ENCODE measurements at places on chromosomes 5 and 9.

DNA sequence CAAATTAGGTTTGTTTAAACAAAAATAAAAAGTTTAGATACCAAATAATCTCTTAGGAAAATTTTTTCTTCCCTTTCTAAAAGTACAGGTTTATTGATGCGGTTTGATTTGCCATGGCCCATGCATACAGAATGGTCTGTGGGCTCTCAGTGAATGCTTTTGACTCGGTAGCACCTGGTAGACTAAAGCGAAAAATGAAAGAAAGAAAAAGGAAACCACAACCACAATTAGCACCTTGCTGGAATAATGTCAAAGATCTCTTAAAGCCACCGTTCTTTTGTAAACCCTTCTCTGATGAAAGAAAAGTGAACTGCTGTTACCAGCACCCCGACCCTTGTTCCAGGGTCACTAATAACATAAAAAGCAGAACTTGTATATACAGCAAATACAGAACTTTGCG, 157.9 kb downstream of the NFIB start:
- no peak for DNase-seq

GRCh38 chr9:135001526-135001925, 83.8 kb upstream of the FCN1 start:
- no peak for DNase-seq

DNA sequence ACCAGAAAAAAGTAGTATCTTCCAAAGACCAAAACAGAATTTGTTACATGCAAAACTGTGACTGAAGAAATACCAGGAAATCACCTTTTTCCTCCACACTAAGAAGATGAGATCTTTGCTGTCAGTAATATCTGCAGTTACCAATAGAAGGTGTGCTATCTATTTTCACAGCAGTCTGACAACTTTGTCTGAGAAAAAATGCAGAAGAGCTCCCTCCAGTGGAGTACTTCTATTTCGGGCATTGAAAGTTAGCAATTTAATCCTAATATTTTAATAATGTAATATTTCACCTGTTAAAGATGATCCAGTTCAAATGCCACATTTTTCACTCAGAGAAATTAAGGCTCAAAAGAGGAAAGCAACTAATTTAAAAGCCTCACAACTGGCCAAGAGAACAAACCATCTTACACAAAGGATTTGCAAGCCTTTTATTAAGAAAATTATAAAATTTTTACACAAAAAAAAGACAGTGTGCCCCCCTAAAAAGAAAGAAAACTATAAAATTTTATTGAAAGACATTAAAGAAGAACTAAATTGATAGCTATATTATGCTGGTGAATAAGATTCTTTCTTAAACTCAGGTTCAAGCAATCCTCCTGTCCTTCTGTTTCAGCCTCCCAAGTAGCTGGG, 50.6 kb downstream of the DEPDC1B start:
- no peak for DNase-seq

DNA sequence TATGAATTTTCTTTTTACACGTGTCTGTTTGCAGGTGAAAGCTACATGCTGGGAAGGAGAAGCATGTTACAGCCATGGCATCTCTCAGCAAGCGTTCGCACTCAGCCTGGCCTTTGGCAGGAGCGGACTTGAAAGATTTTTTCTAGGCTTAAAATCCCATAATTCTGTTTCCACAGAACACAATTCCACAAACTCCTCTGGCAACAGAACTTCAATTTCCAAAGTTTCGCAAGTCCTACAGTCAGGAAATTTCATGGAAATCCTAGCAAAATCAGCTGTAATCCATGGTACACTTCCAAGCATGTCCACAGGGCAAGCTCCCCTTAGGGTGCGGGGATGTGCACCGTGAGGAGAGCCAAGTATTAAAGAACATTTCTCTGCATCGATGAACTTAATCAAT, 35.9 kb downstream of the SUB1 start:
- DNase-seq = no peak

DNA sequence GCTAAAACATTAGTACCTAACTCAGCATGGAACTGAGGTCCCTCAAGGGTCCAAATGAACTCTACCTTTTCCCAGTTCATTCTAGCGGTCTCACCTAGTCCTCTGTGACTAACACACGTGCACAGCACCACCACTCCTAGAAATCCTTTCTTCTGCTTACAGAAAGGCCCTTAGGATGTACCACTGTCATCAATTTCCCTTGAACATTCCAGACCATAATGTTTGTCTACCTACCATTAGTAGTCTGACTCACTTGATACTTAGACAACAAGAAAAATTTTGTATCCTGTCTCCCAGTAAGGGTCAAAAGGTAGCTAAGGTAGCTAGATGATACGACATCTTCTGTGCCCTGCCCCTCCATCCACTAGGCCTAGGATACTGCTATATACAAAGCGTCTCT, 166.6 kb downstream of the TSSK1B start:
- no peak for DNase-seq

DNA sequence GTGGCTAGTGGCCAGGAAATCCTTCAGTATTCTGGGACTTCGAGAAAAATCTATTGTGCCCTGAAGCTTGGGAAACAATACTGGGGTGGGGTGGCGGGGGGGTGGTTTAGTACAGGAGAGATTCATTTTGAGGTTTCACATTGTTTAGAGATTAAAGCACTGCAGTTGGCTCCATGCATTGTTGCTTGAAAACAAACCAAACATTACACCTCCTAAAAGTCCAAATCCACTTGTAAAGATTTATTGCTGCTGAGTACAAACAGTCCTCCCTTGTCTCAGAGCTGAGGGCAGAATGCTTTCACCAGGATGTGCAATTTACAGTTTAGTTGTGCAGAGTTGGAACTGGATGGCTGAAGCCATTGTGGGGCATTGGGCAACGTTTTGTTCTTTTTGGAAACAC, 49.4 kb downstream of the GGTA1 start:
- no peak for DNase-seq

- no peak for DNase-seq
Measured at GRCh38 chr5:124451721-124452383, 294.6 kb downstream of the ZNF608 start.

DNA sequence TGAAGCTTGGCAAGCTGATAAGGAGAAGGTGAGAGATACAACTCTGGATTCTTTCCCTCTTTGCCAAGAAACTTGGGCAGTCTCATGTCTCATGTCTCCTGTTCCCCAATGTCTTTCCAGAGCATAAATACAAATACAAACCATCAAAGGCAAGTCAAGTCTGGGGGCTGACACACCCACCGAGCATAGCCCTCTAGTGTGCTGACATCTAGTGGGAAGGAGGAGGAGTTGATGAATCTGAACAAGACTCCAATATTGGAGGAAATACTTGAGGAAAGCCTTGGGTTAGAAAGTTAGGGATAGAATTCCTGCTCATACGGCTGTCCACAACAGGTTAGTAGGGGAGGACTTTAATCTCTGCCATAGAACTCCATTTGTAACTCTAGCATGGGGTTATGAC, 8.6 kb downstream of the MLANA start:
- no peak for DNase-seq

DNA sequence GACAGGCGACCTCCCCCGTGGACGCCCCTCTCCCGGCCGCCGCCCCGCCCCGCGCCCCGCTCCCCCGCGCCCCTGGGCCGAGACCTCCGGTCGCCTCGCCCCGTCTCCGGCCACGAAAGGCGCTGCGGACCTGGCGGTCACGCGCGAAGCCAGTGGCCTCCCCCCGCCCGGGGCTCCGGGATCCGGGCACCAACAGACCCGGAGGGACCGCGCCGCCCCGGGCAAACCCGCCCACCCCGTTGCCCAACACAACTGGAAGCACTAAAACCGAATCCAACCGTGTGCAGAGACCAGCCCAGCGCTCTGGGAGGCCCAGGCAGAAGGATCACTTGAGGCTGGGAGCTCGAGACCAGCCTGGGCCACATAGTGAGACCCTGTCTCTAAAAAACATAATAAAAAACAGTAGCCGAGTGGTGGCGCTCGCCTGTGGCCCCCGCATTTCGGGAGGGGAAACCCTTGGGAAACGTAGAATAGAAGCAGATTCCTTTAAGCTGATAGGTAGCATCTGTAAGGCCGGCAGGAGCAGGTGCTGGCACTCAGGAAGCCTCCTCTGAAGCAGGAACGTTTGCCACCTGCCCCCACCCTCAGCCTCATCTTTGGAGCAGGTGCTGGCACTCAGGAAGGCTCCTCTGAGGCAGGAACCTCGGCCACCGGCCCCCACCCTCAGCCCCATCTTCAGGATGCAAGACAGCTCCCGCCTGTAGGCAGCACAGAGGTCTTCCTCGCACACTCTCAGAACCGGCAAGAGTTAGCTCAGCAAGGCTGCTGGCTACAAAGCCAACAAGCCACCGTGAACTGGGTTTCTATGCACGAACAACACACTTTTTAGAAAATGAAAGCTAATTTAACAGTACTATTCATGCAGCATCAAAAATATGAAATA, 4.6 kb upstream of the SLC9A3 start:
- no peak for DNase-seq

GRCh38 chr9:131608493-131609037, 63.2 kb downstream of the PRRT1B start:
- DNase-seq = no peak

- DNase-seq = no peak
Measured at GRCh38 chr5:112390327-112390726, 28.8 kb downstream of the EPB41L4A start.

- DNase-seq = no peak
Measured at GRCh38 chr5:141565826-141566570, 52.8 kb downstream of the DIAPH1 start.

GRCh38 chr5:159752622-159753275, 163.5 kb upstream of the ADRA1B start:
- DNase-seq = no peak
